ENCODE measurements at places on chromosomes 5 and 9. TPM values are rescaled to one million over a fixed set of nuclear protein-coding genes. Genes with fewer than 3 reads are reported as not detected.
A peak's percentile ranks its signal among the peaks of the same experiment; 100 is the strongest.

- DNase-seq: no peak
These were observed 690.4 kb downstream of the SLCO4C1 start for GRCh38 chr5:101605700-101606099.

- no peak for DNase-seq
These were observed 142.9 kb downstream of the OSTF1 start for GRCh38 chr9:75231167-75231566.

- no peak for DNase-seq
These were observed 7.3 kb downstream of the CACFD1 start for GRCh38 chr9:133467101-133467500.

DNA sequence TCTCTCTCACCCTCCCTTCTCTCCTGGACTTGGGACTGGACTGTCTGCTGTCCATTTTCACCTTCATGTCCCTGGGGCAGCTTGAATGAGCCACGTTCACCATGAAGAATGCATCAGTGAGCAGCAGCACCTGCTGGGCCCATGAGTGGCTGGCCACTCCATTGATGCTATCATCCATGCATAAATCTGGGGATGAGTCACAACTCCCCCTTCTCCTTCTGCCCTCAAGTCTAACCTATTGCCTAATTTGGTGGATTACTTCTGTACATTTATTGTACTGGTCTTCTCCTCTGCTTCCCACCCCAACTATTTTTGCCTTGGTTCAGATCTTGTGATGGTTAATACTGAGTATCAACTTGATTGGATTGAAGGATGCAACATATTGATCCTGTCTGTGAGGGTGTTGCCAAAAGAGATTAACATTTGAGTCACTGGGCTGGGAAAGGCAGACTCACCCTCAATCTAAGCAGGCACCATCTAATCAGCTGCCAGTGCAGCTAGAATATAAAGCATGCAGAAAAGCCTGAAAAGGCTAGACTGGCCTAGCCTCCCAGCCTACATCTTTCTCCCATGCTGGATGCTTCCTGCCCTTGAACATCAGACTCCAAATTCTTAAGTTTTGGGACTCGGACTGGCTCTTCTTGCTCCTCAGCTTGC lies 46.7 kb downstream of the GDNF start:
- DNase-seq: no peak

DNA sequence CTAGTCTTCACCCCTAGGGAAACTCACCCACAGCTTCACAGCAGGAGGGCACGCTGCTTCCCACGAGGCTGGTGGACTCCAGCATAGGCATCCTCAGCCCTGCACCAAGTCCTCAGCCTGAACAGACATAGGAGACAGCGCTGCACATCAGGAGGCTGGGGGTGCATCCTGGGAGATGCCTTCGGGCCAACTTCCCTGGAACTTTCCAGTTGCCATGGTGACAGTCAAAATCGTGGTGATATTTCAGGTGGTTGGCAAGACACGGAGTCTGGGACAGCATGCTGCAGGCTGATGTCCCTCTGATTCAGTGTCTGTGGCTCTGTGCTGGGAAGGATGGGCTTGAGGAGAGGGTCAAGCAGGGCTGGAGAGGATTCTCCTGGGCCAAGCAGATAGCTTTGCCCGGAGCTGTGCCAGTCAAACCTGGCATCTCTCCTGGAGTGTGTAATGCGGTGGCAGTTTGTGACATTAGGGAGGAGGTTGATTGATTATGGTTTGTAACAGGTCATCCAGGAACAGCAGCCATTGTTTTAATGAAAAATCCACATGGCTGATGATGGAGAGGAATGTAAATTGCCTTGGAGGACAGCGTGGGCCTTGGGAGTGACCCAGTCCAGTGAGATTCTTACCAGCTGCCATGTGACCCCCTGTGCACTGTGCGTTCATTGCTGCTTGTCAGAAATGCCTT lies 35.6 kb upstream of the SEMA4D start:
- no peak for DNase-seq

GRCh38 chr9:34370970-34371880 lies 5.5 kb downstream of the MYORG start:
- DNase-seq: no peak

GRCh38 chr9:130421802-130422276 lies 22.9 kb upstream of the ASS1 start:
- no peak for DNase-seq

- no peak for DNase-seq
These were observed 2.6 kb downstream of the CCL19 start for GRCh38 chr9:34688329-34689115.

DNA sequence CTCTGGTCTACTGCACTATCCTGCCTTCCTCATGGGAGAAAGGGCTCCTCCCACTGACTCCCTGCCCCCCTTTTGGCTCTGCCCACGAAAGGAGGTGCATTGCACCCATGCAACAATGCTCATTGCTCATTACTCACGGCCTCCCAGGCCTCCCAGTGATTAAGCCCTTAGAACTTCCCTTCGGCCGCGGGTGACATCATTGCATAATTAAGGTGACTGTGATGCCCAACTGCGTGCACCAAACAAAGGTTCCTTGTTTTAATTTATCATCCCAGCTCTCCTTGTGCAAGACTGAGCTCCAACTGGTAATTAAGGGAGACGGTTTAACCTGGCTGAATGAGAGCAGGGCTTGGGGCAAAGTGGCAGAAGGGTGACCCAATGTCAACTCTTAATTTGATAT lies 180.4 kb downstream of the GAS1 start:
- DNase-seq: no peak

SOHLH1 gene
- not detected for total RNA-seq

GRCh38 chr9:90142580-90142979 lies 500.0 kb downstream of the DIRAS2 start:
- no peak for DNase-seq

DNA sequence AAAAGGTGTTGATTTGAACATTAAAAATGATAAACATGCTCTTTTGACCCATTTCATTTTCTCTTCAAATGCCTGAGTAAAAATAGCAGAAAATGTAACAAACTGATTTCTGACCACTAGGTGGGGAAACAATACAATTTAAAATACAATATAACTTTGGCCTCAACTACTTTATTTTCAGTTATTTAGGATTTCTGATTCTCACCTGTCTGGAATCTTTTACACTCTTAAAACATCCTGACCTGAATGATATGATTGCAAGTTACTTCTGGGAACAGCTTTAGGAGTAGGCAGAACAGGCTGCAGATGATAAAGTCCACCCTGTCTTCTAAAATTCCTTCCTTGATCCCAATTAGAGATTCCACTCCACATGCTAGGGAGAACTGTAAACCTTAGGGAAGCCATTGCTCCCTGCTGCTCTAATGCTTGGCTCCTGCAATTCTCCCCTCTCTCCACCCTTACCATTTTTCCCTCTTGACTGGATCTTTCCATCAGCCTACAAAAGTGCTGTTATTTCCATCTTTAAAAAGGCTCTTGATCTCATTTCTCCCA lies 70.3 kb downstream of the FYB1 start:
- DNase-seq: no peak

- DNase-seq: no peak
These were observed 206.0 kb upstream of the WWC1 start for GRCh38 chr5:168085261-168086031.

DNA sequence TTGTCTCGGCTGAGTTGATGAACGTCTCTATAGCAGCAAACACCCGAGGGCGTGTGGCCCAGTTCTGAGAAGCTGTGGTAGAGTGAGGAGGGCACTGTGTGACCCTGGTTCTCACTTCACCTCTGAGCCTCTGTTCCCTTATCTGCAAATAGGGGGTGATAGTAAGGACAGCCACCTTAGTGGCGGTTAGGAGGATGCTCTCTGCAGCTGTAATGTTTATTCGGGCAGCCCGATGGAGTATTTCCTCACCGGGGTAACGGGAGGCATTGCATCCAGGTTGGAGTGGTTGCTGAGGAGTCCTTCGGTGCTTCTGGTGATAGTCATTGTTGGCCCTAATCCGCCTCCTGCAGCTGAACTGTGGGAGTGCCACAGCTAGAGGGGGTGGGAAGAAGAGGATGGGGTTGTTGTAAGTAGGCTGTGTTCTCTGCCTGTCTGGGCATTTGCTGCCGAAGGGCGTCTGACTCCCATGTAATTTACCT lies 13.9 kb downstream of the PRRC2B start:
- peak; percentile 56 for DNase-seq

GRCh38 chr5:102959055-102959454 lies 160.9 kb downstream of the GIN1 start:
- DNase-seq: no peak

- no peak for DNase-seq
These were observed 275.5 kb downstream of the ARHGEF28 start for GRCh38 chr5:73901455-73901854.

MED10 gene
- 56.7 TPM for total RNA-seq

DNA sequence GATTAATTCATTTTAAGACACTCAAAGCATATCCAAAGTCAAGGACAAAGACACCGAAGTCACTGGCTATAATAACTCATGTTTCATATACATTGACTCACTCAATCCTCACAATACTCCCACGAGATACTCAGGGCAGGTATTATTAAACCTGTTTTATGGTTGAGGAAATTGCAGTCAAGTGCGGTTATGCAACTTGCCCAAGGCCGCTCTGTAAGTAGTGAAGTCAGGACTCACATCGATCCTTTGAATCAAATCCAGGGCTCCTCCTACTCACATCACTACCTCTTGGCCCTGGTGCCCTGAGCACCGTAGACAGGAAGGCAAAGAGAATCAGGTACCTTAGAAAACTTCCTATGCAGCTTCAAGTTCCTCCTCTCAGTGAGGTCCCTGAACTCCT lies 87.8 kb upstream of the APC start:
- no peak for DNase-seq

DNA sequence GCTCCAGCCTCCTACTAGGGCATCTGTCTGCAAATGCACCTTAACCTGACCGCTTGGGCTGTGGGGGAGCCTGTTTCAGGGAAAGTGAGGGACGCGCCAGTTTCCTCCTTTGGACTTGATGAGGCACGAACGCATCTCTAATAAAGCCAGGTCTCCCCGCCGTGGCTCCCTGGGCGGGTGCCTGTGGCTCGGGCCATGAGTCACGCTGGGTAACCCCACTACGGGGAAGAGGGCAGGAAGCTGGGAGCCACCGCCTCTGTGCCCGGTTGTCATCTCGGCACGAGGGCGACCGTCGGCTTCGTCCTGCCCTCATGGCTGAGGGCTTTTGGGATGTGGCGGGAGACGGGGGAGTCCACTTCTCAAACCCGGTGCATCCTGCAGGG lies 12.1 kb downstream of the NOTCH1 start:
- peak; percentile 74 for DNase-seq
